Central memory CD8-positive, alpha-beta T cell (primary cell): ENCODE measurements at places on chromosomes 1 and 21.

- no peak for DNase-seq
These were observed 4.3 kb downstream of the A3GALT2 start for GRCh38 chr1:33316601-33317000.

- DNase-seq: no peak
These were observed 95.4 kb downstream of the POFUT2 start for GRCh38 chr21:45192332-45192731.

DNA sequence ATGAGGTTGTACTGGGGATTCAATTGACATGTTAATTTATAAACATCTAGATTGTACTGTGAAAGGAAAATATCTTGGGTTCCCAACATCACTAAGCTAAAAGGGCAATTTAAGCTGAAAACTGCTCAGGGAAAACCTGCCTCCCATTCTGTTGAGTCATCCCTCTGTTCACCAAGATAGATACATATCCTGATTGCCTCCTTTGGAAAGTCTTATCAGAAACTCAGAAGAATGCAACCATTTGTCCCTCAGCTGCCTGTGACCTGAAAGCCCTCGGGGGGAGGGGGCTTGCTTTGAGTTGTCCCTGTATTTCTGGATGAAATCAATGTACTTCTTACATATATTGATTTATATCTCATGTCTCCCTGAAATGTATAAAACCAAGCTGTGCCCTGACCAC lies 187.0 kb upstream of the ETV3 start:
- DNase-seq: no peak

- DNase-seq: no peak
These were observed 386.5 kb upstream of the ST6GALNAC5 start for GRCh38 chr1:76480827-76481226.

DNA sequence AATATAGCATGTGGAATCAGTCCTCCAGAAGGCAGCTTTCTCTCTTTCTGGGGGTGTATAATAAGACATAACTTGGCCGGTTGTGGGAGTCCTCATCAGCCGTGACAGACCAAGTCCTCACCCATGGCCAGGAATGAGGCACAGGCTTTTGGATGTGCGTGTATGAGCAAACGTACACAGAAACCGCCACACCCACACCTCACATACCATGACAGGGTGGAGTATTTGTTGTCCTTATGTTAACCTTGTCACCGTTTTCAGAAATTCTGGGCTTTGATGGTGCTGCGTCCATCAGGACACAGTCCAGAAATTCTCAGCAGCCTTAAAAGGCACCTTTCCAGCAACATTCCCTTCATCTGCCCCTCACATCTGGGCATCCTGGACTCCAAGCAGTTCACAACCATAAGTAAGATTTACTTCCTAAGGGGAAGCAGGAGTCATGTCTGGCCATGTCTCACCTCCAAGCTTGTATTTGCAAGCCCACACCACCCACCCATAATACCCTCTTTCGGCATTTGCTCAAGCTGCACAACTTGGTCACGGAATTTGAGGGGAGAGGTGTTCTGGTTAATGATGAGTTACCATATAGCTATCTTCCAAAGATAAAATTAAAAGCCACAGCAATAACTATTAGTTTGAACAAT lies 12.4 kb downstream of the C1orf116 start:
- no peak for DNase-seq

- DNase-seq: no peak
These were observed 22.8 kb downstream of the KIAA1614 start for GRCh38 chr1:180935326-180936109.

DNA sequence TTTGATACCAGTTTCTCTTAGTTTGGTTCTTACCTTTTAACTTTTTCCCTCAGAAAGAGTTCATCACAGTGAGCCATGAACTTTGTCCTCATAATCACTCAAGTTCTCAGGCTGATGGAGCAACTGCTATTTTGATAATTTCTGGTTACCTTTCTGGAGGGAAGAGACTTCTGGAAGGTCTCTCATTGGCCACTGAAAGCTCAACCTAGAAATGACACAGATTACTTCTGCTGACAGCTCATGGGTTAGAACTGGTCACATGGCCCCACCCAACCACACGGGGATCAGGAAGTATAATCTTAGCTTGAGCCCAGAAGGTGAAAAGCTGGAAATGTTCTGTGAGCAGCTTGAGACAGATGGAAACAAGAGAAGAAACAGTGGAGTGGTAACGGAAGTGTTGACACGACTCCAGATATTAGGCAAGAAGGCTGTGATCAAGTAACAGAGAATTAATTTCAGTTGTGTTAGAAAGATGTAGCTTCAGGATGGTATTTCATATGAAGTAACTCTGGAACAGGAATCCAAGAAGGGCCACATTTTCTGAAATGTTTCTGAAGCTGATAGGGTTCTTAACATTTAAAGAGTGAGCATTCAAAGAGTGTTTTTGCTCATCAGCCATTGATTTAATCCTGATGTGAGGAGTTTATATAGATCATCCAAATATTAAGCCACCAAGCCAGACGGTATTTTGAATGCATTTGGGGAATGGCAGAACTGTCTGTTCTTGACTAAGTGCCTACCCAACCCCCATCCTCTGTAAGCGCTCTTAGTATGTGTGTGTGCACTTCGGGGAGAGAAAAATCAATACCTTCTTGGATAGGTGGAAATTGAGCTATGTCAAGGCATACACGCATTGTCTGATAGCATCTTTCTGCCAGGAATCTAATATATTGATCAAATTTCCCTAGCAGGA lies 21.9 kb upstream of the XPR1 start:
- DNase-seq: no peak
